ENCODE measurements at places on chromosomes 3 and 15.

- DNase-seq = no peak
Observed at GRCh38 chr3:2706144-2706835, 403.9 kb downstream of the IL5RA start.

GRCh38 chr15:42704492-42704926 is 32.4 kb downstream of the CDAN1 start:
- peak; percentile 64 for DNase-seq

- DNase-seq = peak; percentile 90
Observed at GRCh38 chr3:113275929-113276750, 64.8 kb downstream of the BOC start.

- no peak for DNase-seq
Observed at GRCh38 chr3:37688756-37689155, 172.9 kb upstream of the CTDSPL start.

GRCh38 chr3:105533960-105534359 is 167.3 kb downstream of the ALCAM start:
- peak; percentile 84 for DNase-seq

DNA sequence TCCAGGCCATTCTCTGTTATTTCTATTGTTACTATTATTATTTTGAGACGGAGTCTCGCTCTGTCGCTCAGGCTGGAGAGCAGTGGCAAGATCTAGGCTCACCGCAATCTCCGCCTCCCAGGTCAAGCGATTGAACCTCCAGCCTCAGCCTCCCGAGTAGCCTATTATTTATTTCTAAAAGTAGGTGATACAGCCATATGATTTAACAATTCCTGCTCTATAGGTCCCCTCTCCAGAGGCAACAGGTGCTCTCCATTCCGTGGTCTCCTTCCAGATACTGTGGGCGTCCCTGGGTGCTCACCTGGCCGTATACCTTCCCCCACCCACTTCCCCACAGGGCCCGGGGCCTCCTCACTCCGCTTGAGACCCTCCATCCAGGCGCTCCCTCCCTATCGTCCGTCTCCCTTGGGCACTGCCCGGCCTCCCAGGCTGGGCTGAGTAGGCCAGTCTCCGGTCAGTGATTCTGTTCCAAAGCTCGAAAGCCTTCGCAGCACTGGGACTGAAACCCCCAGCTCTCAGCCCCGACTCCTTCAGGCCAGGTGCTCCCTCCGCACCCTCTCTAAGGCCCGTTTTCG is 708 bp upstream of the PTPN23 start:
- DNase-seq = no peak

Data from fibroblast of skin of back (primary cell).